Posterior cingulate gyrus (tissue), 11 donors: ENCODE measurements at places on chromosomes 7 and 10.

GRCh38 chr10:113527211-113527906, 25.5 kb upstream of the HABP2 start:
- no peak for DNase-seq

GRCh38 chr7:19080093-19080492, 37.3 kb downstream of the TWIST1 start:
- no peak for DNase-seq

DNA sequence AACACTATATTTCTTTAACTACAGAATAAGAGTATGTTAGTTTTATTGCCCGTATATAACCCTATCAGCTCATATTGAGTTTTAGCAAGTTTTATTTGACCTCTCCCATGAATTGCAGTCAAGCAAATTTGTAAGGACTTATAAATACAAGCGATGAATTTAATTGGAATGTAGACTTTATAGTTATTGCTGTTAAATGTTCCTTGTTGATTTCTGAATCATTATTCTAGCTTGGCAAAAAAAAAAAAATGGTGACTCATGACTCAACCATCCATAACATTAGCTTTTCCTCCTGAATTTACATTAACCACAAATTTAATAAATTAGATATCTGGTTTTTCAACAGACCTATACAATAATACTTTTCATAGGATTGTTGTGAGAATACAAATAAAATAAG, 334.0 kb upstream of the LRRTM3 start:
- no peak for DNase-seq

- no peak for DNase-seq
These were observed 64.5 kb downstream of the CARD11 start for GRCh38 chr7:2979201-2979631.

GRCh38 chr10:75773231-75773780, 341.9 kb downstream of the LRMDA start:
- DNase-seq, result no peak

- no peak for DNase-seq
These were observed 214.8 kb upstream of the KLF14 start for GRCh38 chr7:130948822-130949221.

DNA sequence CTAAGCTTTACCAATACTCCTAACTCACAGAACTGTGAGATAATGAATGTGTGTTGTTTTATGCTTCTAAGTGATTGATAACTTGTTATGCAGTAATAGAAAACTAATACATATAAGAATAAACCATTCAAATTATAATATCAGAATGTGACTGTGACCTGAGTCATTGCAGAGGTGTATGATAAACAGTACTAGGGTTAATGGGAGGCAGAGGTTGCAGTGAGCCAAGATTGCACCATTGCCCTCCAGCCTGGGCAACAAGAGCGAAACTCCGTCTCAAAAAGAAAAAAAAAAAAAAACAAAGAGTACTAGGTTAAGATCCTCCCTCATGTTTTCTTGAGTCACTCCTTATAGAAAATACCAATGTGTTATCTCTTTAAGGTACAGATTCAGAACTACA, 950.3 kb downstream of the SORCS1 start:
- no peak for DNase-seq

DNA sequence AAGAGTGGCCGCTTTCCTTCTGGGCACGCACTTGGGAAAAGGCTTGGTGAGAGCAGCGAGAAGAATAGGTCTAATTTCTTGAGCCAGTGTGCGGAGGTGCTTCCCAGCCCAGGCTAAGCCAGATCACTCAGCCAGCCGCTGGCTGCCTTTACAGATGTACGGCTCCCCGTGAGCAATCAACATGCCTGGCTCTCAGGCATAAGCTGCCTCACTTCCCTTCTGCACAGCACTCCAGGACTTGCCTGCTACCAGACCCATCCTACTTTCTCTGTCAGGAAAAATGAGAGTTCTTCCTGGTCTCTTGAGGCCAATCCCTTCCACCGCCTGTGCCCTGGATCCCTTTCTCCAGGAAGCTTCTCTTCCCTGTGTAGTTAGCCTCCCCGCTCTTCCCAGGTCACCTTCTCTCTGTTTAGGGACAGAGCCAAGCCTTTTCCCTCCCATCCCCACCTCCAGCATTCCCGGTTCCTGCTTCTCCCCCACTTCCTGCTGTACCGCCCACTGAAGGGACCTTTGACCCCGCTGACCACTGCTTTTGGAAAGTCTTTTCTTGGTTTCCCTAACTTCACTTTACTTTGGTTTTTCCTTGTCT, 1.1 kb upstream of the ACTR3C start:
- no peak for DNase-seq

GRCh38 chr7:75813781-75814236, at the start of gene CCL24:
Gene CCL24 (minus strand): TSS chr7:75813806. CDS start chr7:75813715, 91 bp downstream.
- DNase-seq, result no peak

DNA sequence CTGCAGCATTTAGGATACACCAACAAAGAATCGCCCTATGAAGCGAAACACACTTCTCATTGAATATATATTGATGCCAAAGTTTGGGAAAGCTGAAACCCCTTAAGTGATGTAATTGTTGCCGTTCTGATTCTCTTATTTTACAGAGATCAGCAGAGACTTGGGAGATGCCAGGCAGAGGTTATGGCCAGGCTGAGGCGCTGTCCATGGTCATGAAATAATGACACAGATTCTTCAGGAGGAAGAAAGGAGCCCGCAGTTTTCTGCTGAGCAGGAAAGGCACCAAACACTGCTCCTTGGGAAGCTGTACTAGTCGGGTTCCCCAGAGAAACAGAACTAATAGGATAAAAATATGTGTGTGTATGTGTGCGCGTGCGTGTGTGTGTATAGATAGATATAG, 566.0 kb downstream of the CALN1 start:
- no peak for DNase-seq

DNA sequence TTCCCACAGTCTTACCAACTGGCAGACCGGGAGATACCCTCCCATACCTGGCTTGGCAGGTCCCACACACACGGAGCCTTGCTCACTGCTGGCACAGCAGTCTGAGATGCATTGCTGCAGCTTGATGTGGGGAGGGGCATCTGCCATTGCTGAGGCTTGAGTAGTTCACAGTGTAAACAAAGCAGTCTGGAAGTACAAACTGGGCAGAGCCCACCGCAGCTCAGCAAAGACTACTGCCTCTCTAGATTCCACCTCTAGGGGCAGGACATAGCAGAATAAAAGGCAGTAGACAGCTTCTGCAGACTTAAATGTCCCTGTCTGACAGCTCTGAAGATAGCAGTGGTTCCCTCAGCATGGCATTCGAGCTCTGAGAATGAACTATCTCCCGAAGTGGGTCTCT, 69.6 kb upstream of the RELN start:
- DNase-seq, result no peak

DNA sequence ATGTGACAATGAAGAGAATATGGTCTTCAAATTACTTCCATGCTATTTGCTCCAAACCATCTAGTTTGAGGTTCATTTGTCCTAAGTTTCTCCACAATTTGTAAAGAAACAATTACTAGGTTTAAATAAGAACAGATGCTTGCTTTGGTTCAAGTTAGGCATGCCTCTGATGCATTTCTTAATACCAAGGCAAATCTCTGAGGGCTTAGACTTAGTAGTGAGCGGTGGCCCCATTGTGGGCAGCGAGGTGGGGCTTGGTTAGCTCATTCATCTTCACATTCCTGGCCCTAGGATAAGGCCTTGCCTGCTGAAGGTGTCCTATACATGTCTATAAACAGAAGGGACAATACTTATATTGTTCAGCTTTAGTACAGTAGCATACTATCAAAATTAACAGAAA, 52.4 kb upstream of the RHEB start:
- DNase-seq, result no peak

DNA sequence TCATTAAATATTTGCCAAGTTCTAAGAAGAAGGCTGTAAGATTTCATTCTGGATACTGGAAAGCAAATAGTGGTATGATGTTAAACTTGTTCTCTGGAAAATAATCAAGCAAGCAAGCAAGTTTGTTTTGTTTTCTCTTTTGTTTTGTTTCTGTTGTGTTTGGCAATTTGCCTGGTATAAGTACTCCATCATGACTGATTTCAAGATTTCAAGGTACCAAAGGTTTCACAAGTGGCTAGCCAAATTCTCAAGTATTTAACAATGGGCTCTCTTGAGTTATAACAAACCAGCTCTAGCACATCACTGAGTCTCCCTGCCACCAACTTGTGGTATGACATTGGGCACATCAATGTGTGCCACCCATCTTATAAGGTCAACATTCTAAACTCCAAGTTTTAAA, 151.7 kb upstream of the IGFBP3 start:
- no peak for DNase-seq
